ENCODE measurements at places on chromosomes 16 and 17. TPM values are rescaled to one million over a fixed set of nuclear protein-coding genes. Genes with fewer than 3 reads are reported as not detected.
A peak's percentile ranks its signal among the peaks of the same experiment; 100 is the strongest.

GRCh38 chr16:84359326-84359725 is 9.0 kb upstream of the ATP2C2 start:
- DNase-seq = no peak

GRCh38 chr17:71237903-71238538 is 882.8 kb upstream of the SOX9 start:
- peak; percentile 63 for DNase-seq

DNA sequence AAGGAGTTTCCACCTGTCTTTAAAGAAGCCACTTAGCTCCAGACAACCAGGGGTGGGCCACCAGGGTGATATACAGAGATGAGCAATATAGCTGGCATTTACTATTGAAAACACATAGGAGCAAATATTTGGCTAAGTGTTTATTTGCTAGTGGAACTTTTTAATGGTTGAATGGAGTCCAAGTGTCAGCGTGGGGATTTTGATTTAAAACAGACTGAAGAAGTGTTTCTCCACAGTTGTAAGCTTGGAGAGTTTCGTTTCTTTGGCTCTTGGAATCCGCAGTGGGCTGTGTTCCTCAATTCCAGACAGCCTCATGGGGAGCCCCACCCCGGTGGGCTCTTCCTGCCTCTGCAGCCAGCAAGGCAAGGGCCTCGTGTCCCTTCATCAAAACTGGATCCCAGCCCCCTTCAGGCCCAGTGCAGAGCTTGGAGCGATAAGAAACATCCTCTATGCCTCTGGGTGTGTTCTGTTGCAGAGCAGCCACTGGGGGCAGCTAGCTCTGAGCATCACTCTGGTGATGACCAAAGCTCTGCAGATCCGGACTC is 36.1 kb downstream of the NOG start:
- no peak for DNase-seq

DNA sequence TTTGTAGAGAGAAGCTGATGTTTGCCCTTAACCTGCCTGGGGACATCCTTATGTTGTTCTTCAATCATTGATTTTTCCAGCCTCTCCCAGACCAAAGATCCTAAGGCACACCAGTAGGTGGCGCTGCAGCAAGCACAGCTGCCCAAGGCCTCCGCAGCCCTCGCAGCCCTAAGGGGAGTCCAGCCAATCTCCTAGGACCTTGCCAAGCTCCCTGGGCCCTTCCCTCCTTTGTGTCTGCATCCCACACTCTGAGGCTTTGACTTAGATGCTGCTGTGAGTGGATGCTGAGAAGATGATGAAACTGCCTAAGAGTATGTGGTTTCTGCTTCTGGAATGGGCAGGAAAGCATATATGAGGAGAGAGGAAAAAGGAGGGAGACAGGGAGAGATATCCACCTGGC is 47.1 kb downstream of the SPACA3 start:
- peak; percentile 65 for DNase-seq

- DNase-seq = peak; percentile 76
Observed at GRCh38 chr17:71084219-71084618, 914.9 kb downstream of the KCNJ2 start.

DNA sequence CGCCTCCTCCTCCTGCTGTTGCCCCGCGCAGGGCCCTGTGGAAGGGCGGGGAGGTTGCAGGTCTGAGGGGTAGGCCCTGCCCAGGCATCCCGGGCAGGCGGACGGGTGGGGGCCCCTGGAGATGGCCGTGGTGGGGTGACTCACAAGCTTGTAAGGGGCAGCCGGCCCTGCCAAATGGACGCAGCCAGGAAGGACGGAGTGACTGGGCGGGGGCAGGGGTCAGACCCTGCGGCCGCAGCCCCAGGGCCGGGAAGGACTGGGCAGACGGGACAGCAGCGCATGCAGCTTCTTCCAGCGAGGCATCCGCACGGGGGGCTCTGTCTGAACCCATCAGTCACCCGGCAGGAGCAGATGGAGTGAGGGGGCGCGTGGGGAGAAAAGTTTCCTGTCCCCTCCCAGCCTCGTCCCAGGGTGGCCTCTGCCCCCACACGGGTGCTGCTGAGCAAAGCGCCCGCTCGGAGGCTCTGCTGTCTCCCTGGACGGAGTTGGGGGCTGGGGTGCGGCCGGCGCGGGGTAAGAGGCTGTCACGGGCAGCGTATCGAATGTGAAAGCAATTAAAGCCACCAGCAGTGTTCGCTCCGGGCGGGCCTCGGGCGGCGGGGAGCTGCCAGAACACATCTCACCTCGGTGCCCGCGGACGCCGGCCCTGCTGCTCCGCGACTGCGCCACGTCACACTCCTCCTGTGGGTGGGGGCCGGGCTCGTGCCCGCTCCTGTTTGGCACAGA is 5.4 kb upstream of the PRR35 start:
- DNase-seq = no peak

- peak; percentile 91 for DNase-seq
Observed at GRCh38 chr17:41801374-41802271, 10.1 kb downstream of the P3H4 start.

GRCh38 chr17:28573966-28574480 is 2.7 kb downstream of the ALDOC start:
- DNase-seq = no peak

- peak; percentile 70 for DNase-seq
Observed at GRCh38 chr16:53864819-53865493, 161.0 kb downstream of the FTO start.

DNA sequence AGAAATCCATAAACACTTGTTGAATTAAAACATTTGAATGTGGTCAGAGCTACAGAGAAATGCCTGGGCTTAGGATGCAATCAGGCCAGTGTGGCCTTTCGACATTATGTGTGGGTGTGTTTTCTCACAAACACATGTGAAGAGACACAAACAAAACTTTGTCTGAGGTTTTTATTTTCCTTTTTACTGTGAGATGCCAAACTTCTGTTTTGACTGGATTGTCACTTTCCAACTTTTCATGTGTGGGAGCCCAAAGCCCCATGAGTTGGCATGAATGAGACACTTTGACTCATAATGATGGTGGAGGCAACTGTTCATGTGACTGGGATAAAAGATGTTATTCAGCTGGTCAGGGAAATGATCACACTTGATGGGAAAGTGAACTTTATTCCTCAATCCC is 71.9 kb upstream of the GAS7 start:
- DNase-seq = no peak

GRCh38 chr16:87604634-87605111 is 2.4 kb downstream of the JPH3 start:
- DNase-seq = no peak

- DNase-seq = no peak
Observed at GRCh38 chr16:51439271-51439670, 288.2 kb upstream of the SALL1 start.

Gene CDH16
- 0.25 TPM for total RNA-seq

Gene DPEP1
- total RNA-seq = 0.82 TPM

Gene GSG1L
- total RNA-seq = not detected

Gene ZFHX3
- 27.4 TPM for total RNA-seq

Gene SEZ6
- not detected for total RNA-seq

Gene CUEDC1
- total RNA-seq = 21.5 TPM

All from MCF 10A (cell line).